ENCODE measurements at places on chromosomes 16 and 17.

DNA sequence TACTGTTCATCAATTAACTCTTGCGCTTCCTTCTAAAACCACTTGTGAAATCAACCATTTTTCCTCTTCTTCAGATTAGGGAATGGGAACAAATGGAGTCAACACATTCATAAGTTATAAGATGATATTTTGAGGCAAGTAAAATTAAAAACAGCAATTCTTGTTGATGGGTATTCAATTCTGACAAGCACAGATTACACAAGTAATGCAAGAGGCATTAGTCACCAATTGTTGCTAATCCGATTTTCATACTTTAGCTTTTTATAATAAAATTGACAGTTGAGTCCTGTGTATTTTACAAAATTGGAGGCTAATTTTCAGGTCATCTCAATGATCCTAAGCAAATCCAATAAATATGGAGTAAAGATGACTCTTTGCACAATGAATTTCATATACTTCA lies 918.4 kb upstream of the SOX9 start:
- DNase-seq, result no peak

DNA sequence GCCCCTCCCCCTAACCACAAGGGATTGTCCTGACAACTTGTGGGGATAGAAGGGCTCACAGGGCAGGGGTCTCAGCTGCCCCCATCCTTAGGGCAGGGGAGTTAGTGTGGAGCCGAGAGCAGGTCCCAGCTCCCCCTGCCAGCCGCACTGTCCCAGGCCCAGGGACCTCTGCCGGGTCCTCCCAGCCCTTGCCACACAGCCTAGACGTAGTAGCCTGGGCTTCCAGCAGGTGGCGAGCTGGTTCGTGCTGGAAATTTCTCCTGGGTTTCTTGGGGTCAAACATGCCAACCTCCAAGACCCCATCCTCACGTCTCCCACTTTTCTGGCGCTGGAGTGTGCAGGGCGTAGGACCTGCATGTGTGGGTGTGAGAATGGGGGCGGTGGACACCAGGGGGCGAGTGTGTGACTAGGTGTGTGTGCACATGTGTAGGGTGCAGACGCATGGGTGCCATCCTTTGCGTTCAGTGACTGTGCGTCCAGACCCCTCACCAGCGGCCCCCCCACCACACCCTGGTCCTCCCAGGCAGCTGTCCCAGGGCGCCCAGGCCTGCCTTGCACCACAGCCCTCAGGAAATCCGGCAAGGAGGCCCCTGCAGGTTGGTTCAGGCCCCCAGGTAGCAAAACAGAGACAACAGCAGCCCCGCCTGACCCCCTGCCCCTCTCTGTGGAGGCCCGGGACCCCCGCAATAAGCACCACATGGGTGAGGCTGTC lies 29.5 kb downstream of the SBK1 start:
- DNase-seq, result peak; percentile 26

GRCh38 chr16:53519417-53520091 lies 16.5 kb upstream of the AKTIP start:
- no peak for DNase-seq

DNA sequence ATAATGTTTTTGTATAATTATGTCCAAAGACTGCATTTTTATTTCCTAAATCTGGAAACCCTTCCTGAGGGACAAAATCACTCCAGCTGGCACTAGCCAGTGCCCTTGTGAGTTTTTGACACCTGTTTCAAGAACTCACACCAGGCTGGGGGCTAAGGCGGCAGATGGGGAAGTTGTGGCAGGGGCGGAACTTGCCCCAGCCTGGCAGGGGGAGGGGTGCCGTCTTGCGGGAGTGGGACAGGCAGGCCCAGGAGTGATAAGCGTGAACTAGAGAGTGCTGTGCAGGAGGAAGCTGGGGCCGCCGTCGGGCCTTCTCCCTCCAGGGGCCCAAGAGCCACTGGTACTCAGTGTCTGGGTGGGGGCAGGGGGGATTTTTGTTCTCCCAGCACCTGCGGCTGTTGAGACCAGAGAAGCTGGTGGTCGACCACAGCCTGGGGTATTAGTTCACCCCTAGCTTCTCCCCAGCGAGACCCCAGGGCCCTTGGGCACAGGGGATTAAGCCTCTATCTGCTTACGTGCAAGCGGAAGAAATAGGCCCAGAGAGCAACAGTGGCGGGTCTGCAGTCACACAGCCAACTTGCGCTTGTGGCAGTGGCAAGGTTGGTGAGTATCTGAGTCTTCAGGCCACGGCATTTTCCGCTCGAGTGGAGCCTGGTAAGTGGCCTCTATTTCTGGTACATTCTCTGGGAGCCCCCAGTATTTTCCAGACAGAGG lies 40.2 kb upstream of the PLCG2 start:
- peak; percentile 68 for DNase-seq

DNA sequence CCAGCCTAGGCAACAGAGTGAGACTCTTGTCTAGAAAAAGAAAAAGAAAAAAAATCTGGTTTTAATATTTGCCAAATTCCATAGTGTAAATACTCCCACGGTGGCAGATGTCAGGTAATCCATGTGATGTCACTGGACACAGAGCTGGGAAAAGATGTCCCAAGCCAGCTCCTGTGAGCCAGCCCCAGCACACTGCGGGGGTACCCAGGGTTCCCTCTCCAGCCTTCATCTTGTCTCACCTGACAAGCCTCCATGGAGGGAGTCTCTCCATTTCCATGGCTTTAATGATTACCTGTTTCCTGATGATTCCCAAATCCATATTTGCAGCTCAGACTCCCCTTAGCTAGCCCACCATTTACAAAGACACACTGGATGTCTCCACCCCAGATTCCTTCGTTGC lies 4.6 kb downstream of the CD300LB start:
- no peak for DNase-seq

DNA sequence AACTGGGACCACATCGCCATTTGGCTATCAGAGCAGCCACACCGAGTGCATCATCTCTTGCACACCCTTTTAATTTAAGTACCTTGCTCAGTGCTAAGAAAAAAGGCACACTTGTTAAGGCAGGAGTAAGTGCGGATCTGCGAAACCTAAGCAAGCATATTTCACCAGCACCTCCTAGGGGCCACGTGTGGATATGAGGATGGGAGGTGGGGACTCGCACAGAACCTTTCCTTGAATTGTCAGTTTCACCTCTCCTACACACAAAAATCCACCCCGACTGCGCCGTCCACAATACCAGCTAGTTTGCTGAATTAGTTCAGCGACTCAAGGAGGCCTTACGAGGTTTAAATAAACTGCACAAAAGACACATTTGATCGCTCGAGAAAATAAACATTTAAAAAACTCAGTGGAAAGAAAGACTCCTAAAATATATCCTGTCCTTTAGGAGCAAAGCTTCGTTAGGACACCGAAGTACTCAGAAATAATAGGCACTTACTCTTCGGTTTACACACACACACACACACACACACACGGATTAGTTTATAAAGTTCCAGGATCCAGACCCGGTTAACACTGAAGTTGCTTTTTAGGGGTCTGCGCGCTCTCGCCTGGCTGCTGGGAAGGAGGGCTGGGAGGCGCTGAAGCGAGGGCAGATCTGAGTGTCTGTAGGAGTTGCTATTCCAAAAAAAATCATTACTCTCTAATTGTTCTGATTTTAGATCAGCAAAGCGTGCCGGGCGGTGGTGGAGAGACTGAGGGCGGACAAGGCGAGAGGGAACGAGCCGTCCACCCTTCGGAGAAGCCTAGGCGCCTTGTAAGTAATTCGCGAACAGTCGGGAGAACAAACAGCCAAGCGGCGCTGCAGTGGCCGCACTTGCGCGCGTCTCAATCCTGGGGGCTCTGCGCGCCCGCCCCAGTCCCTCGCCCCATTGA lies 1.0 kb upstream of the KCNJ2 start:
- peak; percentile 6 for DNase-seq

DNA sequence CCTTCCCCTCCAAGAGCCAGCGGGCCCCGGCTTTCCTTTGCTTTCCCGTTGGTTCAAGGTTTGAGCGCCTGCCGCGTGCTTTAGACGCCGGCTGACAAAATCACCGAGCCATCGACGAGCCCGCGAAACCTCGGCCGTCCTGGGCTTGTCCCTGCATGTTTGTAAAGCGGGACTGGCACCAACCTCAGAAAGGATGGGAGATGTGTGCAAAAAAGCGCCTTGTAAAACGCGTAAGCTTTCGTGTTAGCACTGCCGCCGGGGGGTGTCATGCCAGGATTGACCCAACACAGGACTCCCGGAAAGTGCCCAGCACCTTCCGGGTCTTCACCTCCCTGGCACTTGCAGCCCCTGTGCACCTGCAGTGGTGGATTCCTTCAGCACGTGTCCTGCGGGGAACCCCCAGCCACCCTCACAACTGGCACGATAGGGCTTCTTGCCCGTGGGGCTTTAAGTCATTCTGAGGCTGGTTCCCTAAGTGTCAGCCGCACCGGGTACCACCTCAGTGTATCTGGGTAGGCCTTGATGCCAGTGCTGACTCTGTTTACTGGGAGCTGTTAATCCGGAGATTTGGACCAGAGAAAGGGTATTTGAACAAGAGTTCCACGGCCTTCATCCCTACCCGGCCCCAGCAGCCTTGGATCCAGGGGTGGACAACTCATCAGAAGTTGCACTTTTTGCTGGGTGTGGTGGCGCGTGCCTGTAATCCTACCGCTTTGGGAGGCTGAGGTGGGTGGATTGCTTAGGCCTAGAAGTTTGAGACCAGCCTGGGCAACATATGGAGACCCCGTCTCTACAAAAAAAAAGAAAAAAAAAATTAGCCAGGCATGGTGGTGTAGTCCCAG lies 817 bp downstream of the NDUFAF8 start:
- peak; percentile 66 for DNase-seq

- no peak for DNase-seq
Measured at GRCh38 chr17:73474370-73474988, 162.7 kb upstream of the CDC42EP4 start.

- no peak for DNase-seq
Measured at GRCh38 chr17:68850749-68851510, 104.3 kb downstream of the ABCA8 start.

DNA sequence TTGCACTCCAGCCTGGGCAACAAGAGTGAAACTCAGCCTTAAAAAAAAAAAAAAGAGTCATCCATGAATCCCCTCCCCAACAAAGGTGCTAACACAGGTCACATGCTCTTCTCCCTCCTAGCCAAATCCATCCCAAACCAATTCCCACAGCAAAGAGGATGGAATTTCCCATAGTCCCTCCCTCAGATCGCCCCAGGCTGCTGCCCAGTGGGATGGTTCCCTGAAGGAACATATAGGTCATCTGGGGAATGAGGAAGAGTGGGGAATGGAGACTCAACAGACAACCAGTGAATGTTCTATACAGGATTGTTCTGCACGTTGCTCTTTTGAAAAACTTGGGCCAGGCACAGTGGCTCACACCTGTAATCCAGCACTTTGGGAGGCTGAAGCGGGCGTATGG lies 18.2 kb downstream of the LGALS3BP start:
- no peak for DNase-seq

DNA sequence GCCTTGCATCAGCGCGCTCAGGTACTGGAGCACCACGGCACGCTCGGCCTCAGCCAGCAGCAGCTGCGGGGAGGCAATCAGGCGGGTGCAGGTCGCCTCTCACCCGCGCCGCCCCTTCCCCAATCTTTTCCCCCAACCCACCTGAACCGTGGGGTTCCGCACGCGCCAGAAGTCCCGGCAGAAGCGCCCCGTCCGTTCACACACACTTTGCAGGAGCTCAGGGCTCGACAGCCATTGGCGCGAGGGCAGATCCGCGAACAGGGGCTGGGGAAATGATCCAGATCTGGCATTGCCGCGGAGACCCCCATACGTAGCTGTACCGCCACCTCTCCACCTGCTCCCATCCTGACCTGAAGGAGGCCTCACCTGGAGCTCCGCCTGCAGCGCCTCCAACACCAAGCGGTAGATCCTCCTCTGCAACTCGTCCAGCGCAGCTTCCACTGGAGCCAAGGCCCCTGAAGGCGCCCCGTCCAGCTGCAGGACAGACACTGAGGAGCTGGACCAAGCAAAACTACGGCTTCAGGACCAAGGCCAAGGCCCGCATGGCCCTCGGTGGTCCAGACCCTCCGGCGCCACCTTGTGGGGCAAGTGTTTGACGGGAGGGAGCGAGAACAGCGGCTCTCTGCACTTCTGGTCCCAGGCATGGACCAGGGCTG lies 1.4 kb upstream of the MATCAP1 start:
- DNase-seq, result peak; percentile 76

- no peak for DNase-seq
Measured at GRCh38 chr17:66271512-66271911, 30.9 kb upstream of the PRKCA start.

DNA sequence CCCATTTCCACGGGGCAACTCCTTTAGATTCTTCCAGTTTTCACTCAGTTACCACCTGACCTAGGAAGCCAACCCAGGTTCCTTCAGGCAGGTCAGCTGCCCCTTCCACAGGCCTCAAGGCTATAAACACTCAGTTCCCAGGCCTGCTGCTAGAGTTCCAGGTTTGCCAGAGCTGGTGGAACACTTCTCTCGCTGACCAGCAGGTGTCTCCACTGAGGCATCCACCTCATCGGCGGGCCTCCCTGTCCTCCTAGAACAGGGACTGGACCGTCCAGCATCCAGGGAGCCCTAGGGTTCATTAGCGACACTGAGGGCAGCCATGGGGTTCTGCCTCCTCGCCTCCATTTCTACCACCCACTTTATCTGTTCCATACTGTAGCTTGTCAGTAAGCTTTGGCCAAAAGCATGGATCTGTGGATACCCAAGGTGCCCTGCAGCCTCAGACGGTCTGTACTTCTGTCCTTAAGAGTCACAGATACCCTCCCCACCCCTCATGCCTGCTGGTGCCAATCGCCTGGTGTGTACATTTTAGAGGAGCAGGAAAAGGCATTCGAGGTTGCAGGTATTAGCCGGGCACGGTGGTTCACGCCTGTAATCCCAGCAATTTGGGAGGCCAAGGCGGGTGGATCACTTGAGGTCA lies 29.0 kb downstream of the PIMREG start:
- DNase-seq, result peak; percentile 46

GRCh38 chr16:30094541-30095165 lies 1.4 kb downstream of the YPEL3 start:
- no peak for DNase-seq

GRCh38 chr17:16027708-16028584 lies 28.3 kb downstream of the TTC19 start:
- DNase-seq, result peak; percentile 14

DNA sequence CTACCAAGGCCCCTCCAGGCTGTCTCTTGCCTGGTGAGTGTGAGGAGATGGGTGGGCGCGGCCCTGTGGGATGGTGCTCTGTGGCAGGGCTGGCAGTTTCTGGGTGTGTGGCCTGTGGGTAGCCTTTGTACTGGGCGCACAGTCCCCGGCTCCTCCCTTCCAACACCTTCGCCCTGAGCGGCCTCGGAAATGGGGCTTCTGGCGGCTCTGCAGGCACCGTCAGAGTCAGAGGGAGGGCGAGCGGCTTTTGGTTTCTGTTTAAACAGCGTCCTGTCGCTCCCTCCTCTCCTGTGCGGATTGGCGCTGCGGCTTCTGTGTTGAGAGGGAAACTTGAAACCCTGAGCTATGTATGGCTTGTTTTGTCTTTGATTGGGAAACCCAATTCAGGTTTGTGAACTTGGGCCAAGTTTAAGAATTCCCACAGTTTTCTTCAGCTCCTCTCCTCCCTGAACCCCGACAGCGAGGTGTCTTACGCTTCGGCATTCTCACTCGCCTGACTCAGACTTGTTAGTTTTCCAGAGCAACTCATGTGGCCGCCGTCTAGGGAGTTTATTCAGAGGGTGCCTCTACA lies 8.3 kb upstream of the ZNF750 start:
- no peak for DNase-seq
